ENCODE measurements at places on chromosomes 2 and 18.

GRCh38 chr2:43343573-43344304 lies 117.3 kb upstream of the ZFP36L2 start:
- DNase-seq = no peak

- DNase-seq = no peak
Observed at GRCh38 chr2:107430596-107431266, 396.0 kb upstream of the RGPD4 start.

DNA sequence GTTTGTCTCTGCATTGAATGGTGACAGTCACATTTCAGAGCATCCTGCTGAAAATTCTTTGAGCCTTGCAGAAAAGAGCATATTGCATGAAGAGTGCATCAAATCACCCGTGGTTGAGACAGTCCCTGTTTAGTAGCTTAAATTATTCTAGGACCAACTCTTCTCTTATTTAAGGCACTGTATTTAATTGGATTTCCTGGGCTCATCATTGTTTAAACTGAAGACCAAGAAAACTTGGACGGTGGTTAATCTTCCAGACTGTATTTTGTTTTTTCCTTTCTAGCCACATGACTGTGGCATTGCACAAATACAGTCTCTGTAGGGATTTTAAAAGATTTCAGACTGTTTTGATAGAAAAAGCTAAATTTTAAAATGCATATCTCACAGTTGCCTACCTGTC lies 114.4 kb downstream of the GALNT3 start:
- no peak for DNase-seq

DNA sequence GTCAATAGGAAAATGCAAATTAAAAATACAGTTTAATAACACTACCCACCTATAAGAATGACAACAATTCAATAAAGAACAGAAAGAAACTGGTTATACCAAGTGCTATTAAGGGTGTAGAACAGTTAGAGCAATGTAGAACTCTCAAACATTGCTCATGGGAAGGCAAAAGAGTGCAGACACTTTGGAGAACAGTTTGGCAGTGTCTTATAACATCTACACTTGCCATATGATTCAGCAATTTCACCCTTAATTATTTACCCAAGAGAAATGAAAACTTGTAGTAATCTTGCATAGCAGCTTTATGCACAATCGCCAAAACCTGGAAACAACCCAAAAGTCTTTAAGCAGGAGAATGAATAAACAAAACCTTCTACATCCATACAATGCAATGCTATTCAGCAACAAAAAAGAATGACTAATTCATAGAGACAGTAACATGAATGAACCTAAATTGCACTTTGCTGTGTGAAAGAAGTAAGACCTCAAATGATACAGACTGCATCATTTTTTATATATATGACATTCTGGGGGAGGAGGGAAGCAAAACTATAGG lies 455.2 kb downstream of the THSD7B start:
- DNase-seq = no peak

DNA sequence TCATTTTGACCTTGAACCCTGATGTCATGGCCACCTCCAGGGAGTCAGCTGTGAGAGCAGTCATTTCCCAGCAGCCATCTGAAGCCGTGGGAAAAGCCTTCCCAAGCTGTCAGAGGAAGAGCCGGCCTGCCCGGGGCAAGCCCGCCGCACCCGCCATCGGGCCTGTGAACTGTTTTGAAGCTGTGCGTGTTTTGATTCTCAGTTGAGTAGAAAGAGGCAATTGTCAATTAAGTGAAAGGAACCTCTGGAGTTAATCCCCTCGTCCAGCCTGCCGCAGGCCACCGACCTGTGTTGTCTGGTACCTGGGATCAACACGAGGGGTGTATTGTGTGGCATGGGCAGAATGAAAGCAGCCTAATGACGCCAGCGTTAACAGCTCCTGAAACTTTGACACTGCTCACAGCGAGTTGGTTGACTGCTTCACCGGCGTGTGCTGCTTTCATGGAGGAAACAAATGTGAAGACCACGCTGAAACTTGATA lies 318.4 kb downstream of the AGAP1 start:
- DNase-seq = no peak

GRCh38 chr2:10426726-10427617 lies 21.2 kb downstream of the ODC1 start:
- no peak for DNase-seq

- no peak for DNase-seq
Observed at GRCh38 chr2:182606728-182607681, 109.1 kb upstream of the DNAJC10 start.

DNA sequence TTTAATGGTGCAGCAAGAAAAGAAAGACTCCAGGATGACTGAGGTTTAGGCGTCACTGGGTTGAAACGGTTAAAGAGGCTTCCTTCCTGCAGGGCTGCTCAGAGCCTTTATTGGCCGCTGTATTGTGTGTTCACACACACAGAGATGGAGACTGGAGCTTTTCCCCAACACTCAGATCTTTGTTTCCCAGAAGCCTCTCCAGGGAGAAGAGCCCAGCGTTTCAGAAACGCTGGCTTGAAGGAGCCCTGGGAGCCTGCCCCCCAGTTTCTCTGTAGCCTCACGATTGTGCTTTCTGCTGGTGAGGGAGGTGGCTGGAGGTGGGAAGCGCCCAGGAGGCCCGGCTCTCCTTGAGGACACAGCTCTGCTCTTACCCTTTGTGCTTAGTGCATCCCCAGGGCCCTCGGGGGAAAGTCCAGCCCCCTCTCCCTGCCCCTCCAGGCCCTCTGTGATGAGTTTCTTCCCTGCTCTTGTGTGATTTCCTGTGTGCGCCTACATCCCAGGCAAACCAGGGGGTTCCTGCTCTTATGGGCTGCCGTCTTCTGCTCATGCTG lies 37.1 kb downstream of the RRM2 start:
- no peak for DNase-seq

DNA sequence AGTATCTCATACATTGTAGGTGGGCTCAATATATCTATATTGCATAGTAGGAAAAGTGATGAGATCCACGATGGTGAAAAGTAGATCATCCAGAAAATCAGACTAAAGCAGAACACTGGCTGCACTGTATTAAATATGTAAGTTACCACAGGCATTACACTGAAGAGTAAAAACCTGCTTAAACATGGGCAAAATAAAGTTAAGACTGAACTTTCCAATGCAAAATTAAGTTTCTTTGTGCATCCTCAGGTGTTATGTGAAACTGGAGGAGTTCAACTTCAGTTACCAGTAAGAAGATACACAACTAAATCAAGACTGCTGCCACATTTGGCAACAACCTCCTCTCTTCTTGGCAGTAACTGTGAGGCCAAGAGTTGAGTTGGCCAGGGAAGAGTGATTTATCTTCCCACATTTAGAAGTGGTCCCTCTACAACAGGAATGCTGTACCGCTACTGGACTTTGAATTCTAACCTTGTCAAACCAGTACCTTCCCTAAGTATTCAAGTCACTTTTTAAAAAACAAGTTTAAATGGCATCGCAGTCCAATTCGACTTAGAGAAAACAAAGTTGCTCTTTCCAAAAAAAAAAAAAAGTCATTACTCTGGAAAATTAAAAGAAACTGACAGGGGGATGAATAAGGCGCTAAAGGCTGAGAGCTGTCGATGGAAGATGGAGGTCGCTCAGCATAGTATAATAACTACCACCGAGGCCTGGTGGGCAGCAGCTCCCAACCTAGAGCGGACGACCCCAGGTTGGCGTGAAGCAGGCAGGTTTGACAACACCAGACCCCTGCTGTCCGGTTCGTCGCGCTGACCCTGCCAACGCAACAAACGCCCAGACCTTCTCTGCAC lies 1.1 kb downstream of the MAP4K3 start:
- peak; percentile 51 for DNase-seq

DNA sequence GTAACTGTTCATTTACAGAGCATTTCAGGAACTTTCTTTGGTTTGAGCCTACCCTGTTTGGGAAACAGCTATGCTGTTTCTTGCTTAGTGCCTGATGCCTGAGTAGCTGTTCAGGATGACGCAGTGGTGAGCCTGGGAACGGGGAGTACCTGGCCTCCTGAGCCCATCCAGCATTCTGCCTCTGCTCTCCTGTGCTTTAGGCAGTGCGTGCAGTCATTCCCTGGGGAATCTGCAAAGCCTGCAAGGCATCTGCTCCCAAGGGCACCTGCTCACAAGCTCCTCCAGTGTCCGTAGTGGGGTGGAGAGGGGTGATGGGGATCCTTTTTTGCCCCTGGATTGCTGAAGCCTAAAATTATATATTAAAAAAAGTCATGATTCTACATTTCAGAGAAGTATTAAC lies 68.8 kb downstream of the RAPGEF4 start:
- DNase-seq = no peak

- peak; percentile 40 for DNase-seq
Observed at GRCh38 chr2:10877651-10878111, 34.1 kb upstream of the KCNF1 start.

GRCh38 chr2:13480057-13480456 lies 763.3 kb downstream of the TRIB2 start:
- DNase-seq = no peak

GRCh38 chr2:189409647-189410046 lies 31.6 kb upstream of the WDR75 start:
- DNase-seq = no peak

DNA sequence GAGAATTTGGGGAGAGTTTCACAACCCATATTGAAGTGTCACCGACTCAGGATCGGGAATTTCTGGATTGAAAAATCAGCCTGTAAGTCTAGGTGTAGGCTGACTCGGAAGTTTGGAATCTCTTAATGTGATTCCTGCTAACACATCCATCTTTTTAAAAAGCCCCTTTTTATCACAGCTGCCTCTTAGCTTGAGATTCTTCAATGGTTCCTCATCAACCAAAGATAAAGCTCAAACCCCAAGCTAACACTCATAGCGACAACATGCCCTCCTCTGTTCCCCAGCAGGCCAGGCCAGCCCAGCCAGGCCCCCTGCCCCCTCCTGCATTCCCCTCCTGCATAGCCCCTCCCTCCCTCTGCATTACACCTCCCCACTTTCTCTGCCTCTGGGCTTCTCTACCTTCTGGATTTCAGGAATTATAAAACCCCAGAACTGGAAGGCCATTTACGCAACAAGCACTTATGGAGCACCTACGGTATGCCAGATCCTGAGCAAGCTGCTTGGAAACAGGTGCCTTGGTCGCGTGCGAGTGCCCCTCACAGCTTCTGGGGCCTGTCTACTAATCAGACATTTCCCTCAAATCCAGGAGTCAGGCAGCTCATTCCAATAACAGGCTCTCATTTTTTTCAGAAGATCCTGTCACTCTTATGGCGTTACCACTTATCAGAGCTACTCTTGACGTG lies 63.4 kb downstream of the EMX1 start:
- no peak for DNase-seq

GRCh38 chr2:34534761-34535160 lies 935.7 kb upstream of the FAM98A start:
- no peak for DNase-seq

GRCh38 chr2:238352361-238352760 lies 32.0 kb downstream of the TRAF3IP1 start:
- DNase-seq = no peak

DNA sequence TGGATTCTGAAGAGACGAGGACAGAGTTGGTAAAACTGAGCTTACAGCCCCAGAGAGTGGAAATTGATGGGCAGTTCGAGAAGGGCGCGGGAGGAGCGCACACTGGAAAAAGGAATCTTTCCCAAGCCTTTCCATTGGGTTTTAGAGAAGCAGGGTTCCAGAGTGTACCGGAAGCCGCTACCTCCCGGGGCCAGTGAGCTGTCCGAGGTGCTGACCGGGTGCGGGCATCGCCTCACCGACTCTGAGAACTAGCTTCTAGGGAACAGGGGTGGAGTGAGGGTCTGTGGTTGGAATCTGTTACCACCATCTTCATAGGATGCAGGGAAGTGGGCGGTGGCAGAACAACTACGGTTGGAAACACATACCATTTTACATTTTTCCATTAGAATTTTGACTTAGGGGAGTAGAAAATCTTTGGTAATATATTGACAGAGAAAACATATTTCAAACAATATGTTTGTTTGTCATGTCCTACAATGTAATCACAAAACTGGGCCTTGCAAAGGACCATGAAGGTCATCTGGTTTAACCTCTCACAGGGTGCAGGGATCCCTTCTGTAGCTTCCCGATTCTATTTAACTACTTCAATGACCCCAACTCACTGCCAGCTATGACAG lies 724 bp downstream of the NMS start:
- DNase-seq = no peak

GRCh38 chr2:105873721-105874120 lies 129.0 kb downstream of the NCK2 start:
- peak; percentile 16 for DNase-seq

DNA sequence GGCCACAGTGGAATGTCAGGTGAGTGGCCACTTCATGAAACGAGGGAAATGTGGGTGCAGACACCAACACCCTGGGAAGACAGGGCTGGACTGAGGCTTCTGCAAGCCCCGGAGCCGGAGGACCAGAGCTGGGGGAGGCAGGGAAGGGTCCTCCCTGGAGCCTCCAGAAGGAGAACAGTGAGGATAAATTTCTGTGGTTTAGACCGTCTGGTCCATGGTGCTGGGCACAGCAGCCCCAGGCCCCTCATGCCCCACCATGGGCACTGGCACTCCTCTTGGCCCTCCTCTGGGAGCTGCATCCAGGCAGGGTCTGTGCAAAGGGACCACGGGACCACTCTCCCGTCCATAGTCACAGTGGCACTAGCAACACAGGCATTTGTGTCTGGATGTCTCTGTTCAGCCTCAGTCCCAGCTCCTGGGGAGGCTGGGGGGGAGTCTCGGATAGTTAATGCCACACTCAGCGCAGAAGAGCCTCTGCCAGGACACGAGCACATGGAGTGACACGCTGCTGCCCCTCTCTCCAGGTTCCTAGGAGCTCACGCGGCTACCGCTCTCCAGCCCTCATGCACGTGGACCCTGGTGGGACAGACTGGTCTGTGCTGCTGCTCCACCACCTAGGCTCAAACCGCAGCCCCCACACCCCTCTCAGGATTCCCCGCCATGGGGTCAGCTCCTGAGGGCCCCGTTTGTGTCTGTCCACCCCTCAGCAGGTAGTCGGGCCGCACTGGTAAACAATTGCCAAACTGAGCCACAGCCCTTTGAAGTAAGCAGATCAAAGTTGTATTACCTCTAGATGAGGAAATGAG lies 305.9 kb upstream of the SALL3 start:
- DNase-seq = no peak

GRCh38 chr18:12656605-12656937 lies 1.3 kb downstream of the SPIRE1 start:
- DNase-seq = no peak

- DNase-seq = no peak
Observed at GRCh38 chr2:18701981-18702380, 112.6 kb upstream of the NT5C1B start.

GRCh38 chr2:208039376-208040110 lies 14.2 kb upstream of the PLEKHM3 start:
- DNase-seq = no peak
